ENCODE measurements at places on chromosomes 5 and 9. TPM values are rescaled to one million over a fixed set of nuclear protein-coding genes. Genes with fewer than 3 reads are reported as not detected.

FGF18 gene
- 3.2 TPM for total RNA-seq

SMC2 gene
- 19.0 TPM for total RNA-seq

CKMT2 gene
- not detected for total RNA-seq

CCL28 gene
- total RNA-seq, result 0.06 TPM

F2RL2 gene
- total RNA-seq, result 3.6 TPM

LMNB1 gene
- 53.6 TPM for total RNA-seq

MARCHF11 gene
- not detected for total RNA-seq

RFX3 gene
- total RNA-seq, result 1.6 TPM

EDIL3 gene
- total RNA-seq, result 0.12 TPM

IL13 gene
- not detected for total RNA-seq

ENTPD2 gene
- total RNA-seq, result 4.7 TPM

RMRP gene
- total RNA-seq, result 7.0 TPM

SLC23A1 gene
- total RNA-seq, result 1.3 TPM

ARL10 gene
- total RNA-seq, result 0.37 TPM

PCDH12 gene
- not detected for total RNA-seq

IFNA21 gene
- not detected for total RNA-seq

TLE1 gene
- total RNA-seq, result 80.1 TPM

HTR1A gene
- total RNA-seq, result not detected

CDH12 gene
- total RNA-seq, result not detected

FAM53C gene
- total RNA-seq, result 19.5 TPM

PCDHB15 gene
- 0.13 TPM for total RNA-seq

MOB3B gene
- 11.9 TPM for total RNA-seq

MELK gene
- 68.7 TPM for total RNA-seq

SFXN1 gene
- total RNA-seq, result 75.0 TPM

GOLM1 gene
- 115 TPM for total RNA-seq

TTC39B gene
- total RNA-seq, result 1.2 TPM

TLX3 gene
- total RNA-seq, result not detected

SUSD3 gene
- 0.82 TPM for total RNA-seq

PLCXD3 gene
- total RNA-seq, result 0.18 TPM

NFIB gene
- 10.0 TPM for total RNA-seq

MLANA gene
- total RNA-seq, result not detected

TSSK1B gene
- not detected for total RNA-seq

ANKRD18B gene
- total RNA-seq, result 4.6 TPM

PSMD5 gene
- total RNA-seq, result 26.4 TPM

GRIA1 gene
- total RNA-seq, result not detected

ZBED3 gene
- total RNA-seq, result 4.1 TPM

SLC46A2 gene
- total RNA-seq, result not detected

PCDHGC3 gene
- 5.4 TPM for total RNA-seq

GABRG2 gene
- not detected for total RNA-seq

PFN3 gene
- not detected for total RNA-seq

ZNF366 gene
- not detected for total RNA-seq

TNFSF15 gene
- total RNA-seq, result 0.11 TPM

LTC4S gene
- 0.28 TPM for total RNA-seq

MARCHF6 gene
- total RNA-seq, result 73.9 TPM

CARD6 gene
- total RNA-seq, result 3.0 TPM

SLC24A2 gene
- total RNA-seq, result not detected

MZB1 gene
- not detected for total RNA-seq

DMGDH gene
- not detected for total RNA-seq

PDCD1LG2 gene
- 0.15 TPM for total RNA-seq

CHSY3 gene
- total RNA-seq, result 0.07 TPM

DOK3 gene
- 4.3 TPM for total RNA-seq

CFAP157 gene
- total RNA-seq, result 0.09 TPM

MED27 gene
- 32.9 TPM for total RNA-seq
